ENCODE measurements at places on chromosomes 1 and 21.

DNA sequence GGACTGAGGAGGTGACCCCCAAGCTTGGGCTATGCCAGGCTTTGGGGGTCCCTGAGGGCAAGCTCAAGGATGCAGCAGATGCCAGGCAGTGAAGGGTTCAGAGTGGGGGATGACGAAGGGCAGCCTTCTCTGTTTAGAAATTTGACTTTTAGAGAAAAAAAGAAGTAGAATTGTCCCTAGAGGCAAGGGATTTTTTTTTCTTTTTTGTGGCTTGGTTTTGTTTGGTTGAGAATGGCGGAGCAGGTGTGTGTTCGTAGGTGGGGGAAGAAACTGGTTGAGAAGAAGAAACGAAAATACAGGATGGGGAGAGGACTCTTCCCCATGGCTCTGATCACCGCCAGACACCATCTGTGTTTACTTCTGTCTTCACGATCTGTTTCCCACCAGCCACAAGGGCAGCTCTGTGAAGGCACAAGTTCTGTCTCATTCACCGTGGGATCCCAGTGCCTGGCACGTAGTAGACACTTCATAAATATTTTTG lies 8.2 kb downstream of the PLA2G5 start:
- DNase-seq, result no peak

GRCh38 chr1:165287781-165288180 lies 68.7 kb downstream of the LMX1A start:
- DNase-seq, result no peak

DNA sequence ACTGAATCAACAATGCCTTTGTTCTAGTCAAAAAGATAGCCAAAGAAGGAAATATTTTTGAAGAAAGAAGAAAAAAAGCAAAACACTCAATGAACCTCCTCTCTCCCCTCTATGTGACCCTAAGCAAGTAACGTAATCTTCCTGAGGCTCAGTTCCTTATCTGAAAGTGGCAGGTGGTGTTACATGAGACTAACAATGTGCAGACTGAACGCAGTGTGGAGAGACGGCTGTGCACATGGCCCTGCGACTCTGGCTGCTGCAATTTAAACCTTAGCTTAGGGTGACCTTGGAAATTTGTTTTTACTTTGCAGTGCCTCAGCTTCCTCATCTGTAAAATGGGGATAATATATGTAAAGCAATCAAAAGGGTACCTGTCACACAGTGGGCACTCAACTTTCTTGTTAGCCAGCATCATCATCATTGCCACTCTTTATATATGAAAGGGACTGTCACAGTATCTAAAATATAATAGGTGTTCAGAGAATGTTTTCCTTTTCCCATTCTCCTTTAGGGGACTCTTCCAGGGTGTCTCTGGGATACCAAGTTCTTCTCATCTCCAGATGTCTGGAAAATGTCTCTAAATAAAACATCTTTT lies 100.1 kb upstream of the JUN start:
- no peak for DNase-seq

DNA sequence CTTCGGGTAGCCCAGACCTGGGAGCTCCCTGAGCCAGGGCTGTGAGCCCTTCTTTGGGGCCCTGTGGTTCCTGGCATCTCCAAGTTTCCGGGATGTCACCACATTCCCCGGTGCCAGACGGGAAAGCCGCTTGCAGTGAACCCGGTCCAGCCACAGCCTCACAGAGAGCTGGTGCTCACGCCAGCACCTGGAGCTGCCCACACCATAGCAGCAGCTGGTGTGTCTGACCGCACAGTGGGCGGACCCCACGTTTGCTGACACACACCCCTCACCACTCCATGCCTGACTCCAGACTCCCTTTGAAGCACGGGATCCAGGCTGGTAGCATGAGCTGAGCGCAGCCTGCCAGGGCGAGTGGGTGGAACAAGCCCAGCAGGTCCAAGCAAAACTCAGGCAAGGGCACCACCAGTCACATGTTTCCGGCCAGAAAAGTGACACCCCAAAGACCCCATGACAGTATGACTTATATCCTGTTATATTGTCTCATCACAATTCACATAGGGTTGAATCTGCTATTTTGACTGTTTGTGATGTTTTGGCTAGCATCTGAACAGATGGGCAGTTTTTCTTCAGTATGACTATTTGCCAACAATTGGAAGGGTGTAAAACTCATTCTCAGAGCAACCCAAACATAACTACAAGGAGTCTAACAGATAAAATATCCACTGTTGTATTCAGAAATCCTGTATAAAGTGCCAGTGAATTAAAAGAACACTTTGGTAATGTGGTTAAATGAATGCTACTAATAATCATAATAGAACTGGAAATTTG lies 285.4 kb downstream of the SMYD3 start:
- DNase-seq, result no peak

GRCh38 chr1:100578201-100578600 lies 40.3 kb downstream of the GPR88 start:
- no peak for DNase-seq

DNA sequence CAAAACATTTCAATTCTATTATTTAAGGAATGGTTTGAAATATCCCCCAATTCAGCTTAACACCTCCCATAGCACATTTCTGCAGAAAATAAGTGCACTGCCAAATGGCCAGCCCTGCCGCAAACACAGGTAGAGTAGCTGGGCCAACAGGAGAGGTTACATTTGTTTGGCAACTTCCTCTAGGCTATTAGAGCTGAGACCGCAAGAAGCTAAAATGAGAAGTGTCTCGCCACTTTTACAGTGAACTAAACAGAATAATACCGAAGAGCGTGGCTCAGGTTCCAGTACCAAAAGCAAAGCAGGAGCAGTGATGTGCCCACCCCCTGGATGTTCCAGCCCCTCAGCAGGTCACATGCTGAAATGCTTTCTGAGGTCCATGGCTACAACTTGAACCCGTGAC lies 154.5 kb upstream of the PKN2 start:
- DNase-seq, result no peak

DNA sequence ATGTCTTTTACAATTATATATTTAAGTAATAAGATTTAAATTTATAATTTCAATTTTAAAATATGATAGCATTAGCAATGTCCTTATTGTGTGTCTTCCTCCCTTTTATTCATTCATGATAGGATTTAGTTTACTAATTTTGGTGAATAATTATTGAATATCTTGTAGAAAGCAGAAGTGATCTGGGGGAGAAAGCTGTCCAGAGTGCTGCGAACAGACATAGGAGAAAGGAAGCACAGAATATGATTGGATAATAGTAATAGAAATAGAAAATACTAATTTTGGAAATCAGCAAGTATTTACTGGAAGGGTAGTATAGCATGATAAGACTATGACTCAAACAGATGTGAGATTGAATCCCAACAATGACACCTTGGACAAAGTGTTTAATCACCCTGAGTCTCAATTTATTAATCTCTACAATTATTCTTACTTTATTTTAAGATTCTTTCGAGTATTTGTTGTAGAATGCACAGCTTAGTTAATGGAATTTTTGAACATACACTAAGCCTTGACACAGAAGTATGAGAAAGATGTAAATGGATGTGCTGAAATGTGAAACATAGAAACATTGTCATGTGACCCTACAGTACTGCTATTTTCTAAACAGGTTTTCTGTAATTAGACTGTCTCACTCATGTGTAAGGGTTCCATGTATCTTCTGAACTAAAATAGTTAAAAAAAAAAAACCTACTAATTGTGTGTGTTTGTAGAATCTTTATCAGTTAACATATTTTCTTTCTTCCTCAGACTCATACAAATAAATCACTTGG lies 7.9 kb downstream of the SH3GLB1 start:
- no peak for DNase-seq

DNA sequence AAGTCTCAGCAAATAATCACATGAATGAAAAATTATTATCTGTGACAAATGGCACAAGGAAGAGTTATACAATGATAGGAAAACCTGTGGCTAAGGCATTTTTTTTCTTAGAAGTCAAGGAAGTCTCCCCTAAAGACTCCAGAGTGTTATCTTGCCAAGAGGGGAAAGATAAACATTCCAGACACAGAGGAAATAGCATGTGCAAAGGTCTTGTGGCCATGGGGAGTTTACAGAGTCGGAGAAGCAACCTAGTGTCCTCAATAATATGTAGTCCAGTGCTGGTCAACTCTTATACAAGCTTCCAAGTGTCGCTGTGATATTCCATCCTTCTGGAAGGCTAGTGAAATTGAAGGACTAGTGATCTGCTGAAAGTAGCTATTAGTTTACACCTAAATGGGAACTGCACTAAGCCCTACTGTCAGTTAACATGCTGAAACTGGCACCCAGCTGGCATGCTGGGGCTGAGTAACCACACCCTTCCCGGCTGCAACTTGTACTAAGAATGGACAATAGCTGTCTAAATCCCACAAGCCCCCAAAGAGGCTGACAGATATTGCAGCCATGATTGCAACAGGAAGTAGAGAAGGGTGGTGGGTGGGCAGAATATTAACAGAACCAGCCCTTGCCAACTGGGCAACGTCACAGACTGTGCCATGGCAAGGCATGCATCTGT lies 11.5 kb upstream of the ATP1B1 start:
- no peak for DNase-seq
